Kidney epithelial cell (primary cell): ENCODE measurements at places on chromosomes 4 and X. TPM values are rescaled to one million over a fixed set of nuclear protein-coding genes. Genes with fewer than 3 reads are reported as not detected.

The TLR1 gene
- total RNA-seq: 0.67 and 0.89 TPM in 2 replicates

The ITM2A gene
- total RNA-seq: not detected in 2 replicates

The CXCR3 gene
- not detected in 2 replicates for total RNA-seq

The CHM gene
- 24.0 and 24.8 TPM in 2 replicates for total RNA-seq

The NUDT10 gene
- total RNA-seq: 4.5 and 5.8 TPM in 2 replicates

The CENPI gene
- 1.8 and 2.6 TPM in 2 replicates for total RNA-seq

The SEPTIN11 gene
- total RNA-seq: 127 and 135 TPM in 2 replicates

The SASH3 gene
- not detected in 2 replicates for total RNA-seq

The BTK gene
- total RNA-seq: not detected in 2 replicates

The RHOXF2B gene
- not detected in 2 replicates for total RNA-seq

The CXCL5 gene
- 21.4 and 22.0 TPM in 2 replicates for total RNA-seq

- no peak for DNase-seq
Observed at GRCh38 chrX:13386636-13387035, 66.8 kb upstream of the ATXN3L start.

- no peak for DNase-seq
Observed at GRCh38 chr4:129384974-129385373, 289.0 kb downstream of the C4orf33 start.

DNA sequence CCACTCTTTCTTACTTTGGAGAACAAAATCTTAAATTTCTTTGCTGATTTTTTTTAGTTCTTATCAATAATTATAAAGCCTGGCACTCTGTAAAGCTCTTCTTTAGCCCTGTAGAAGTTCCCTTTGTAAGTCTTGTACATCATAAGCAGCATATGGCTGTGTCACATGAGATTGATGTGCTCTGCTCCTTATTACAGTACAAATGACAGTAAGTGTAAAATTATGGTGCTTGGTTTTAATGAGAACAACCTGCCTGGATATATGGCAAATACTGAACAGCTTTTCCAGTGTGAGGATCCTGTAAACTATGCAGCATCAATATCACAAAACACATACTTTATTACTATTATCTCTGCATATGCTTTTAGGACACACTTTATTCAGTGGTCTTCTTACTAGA is 145.9 kb upstream of the GNPDA2 start:
- DNase-seq: no peak

GRCh38 chr4:17760626-17761025 is 20.8 kb downstream of the FAM184B start:
- no peak for DNase-seq

GRCh38 chr4:102735582-102735981 is 25.2 kb downstream of the MANBA start:
- DNase-seq: no peak

GRCh38 chrX:10569946-10570345 is 50.4 kb downstream of the MID1 start:
- DNase-seq: no peak

GRCh38 chrX:44596277-44596676 is 53.6 kb upstream of the FUNDC1 start:
- DNase-seq: no peak

- DNase-seq: no peak
Observed at GRCh38 chr4:130233377-130234047, 1137.6 kb downstream of the C4orf33 start.

DNA sequence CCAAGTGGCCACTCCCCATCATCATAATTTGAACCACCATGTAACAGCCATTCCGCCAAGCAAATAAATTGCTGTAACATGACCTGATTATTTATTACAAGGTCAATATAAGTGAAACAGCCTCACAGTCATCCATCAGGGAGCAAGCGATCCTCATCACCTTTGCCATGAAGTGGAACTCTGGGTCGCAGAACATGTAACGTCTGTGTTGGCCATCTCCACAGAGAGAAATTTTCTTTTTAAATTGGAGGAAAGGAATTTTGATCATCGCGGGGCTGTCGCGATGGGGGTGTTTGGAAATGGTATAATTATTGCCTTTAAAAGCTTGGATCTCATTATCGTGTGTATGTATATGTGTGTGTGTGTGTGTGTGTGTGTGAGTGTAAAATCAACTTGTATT is 90.2 kb downstream of the SHOX start:
- DNase-seq: no peak

GRCh38 chrX:100864657-100865391 is 9.3 kb downstream of the NOX1 start:
- peak; percentile 1 for DNase-seq

DNA sequence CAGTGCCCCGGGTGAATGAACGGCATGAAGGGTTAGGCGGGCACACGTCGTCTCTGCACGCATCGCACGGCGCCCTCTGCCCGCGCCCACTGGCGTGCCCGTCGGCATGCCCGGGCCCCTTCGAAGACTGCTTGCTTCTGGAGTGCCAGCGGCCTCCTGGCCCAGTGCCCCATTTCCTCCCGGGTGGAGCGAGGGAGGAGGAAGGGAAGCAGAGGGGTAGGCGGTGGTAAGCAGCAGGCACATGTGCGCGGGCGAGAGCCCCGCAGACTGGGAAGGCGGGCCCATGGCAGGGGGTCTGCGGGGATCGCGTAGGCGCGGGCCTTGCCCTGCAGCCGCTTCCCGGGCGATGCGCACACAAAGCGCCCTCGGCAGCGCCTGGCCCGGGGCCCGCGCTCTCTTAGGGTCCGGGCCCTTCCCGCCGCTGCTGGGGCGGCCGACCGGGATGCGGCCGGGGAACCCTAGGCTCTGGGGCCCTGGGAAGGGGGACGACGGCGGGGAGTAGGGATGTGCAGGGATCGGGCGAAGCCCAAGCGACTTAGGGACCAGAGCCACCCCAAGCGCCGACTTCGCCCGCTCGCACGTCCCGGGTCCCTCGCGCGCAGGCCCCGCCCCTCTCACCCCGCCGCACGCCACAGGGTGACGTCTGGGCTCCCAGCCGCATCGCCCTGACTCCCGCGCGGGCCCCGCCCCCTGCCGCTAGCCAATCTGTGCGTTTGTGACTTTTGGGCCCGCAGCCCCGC is 866 bp upstream of the EMD start:
- DNase-seq: no peak

GRCh38 chr4:121200795-121201472 is 36.8 kb upstream of the TNIP3 start:
- no peak for DNase-seq

DNA sequence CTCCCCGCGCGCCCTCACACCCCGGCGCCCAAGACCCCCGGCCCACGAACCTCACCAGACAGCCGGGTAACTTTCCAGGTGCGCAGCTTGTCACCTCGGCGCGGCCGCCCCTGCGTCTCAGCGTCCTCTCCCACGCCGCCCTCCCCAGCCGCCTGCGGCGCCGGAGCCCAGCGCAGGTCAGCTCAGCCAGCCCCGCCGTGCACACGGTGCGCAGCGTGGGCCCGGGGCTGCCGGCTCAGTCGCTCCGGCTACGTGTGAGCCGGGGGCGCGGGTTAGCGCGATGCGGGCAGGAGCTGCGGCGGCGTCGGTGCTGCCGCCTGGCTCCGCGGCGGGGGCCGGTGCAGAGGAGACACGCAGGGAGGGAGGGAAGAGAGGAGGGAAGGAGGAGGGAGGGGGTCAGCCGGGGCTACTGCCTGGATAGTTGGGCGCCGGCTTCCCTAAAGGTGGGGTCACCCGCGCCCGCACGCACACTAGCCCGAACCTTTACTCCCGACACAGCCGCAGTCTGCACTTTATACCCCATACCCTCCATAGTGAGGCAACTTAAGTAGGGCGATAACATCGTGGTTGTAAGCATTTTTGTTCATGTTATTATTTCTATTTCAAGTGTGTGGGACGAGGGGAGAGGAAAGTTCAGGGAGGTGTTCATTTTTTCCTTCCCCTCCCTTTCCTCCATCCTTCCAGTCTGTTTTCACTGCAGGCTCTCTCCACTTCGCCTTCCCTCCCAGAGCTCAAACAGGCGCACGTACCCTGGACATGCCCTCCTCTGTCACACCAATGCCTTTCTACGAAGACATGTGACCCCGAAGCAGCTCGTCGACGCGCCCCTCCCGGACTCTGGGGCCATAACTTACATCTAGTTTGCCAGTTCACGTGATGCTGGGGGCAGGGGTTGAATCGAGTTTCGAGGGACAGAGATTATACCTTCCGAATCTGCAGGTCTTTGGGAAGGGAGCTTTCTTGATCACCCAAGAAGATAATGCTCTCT is at the start of gene PRKG2:
Gene PRKG2, minus strand, starts transcription at position 342 of the 988 bp plus-strand sequence. CDS start 10,175 bp downstream, outside the sequence.
- DNase-seq: no peak

DNA sequence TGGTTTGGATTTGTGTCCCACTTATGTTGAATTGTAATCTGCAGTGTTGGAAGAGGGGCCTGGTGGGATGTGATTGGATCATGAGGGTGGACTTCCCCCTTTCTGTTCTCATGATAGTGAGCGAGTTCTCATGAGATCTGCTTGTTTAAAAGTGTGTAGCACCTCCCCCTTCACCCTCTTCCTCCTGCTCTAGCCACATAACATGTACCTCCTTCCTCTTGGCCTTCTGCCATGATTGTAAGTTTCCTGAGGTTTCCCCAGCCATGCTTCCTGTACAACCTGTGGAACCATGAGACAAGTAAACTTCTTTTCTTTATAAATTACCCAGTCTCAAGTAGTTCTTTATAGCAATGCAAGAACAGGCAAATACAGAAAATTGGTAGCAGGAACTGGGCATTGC is 138.7 kb downstream of the INPP4B start:
- no peak for DNase-seq

- DNase-seq: no peak
Observed at GRCh38 chr4:150164055-150164454, 85.8 kb downstream of the DCLK2 start.

GRCh38 chr4:168408620-168409019 is 71.7 kb downstream of the DDX60L start:
- DNase-seq: peak; percentile 94

DNA sequence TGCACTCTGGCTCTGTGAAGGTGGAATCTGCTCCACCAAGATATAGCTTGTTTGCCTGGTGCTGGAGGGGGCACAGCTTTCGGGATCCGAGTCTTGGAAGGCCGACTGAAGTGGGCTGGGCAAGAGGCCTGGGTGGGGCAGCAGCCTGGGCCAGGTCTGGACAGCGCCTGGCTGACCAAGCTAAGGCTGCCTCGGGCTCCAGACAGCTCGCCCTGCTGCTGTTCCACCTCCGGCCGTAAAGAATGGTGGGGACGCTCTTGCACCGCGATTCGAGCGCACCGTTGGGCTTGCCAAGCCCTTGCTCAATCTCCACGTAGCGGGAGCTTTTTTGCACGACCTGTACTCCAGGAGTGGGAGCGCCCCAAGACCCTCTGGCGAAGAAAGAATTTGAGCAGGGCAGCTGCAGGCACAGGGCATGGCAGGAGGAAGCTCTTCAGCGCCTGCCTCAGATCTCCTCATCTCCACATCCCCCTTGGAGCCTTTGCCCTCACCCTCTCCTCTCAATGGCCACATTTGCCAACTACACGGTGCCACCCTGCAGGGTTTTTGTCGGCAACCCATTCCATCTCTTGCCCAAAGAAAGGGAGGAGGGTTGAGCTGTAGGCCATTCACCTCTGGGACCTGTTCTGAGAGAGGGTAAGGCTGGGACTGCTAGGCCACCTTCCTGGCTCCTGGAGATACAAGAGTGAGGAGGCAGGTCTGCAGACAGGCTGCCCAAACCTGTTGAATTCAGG is 18.9 kb downstream of the CNGA2 start:
- DNase-seq: no peak

DNA sequence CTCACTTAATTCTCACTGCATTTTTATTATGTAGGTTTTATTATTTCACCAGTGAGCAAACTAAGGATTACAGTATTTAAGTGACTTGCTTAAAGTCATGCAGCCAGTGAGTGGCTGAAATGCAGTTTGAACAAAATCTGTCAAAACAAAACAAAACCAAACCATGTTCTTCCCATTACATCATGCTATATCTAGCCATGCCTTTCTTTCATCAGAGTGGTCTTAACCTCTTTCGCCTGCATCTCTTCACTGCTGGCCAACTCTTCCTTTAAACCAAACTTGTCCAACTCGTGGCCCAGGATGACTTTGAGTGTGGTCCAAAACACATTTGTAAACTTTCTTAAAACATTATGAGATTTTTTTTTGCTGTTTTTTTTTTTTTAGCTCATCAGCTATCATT is 223.2 kb downstream of the PCDH7 start:
- DNase-seq: no peak

GRCh38 chr4:8524595-8525382 is 55.4 kb upstream of the GPR78 start:
- no peak for DNase-seq

GRCh38 chr4:8737601-8738279 is 133.9 kb downstream of the HMX1 start:
- DNase-seq: no peak

DNA sequence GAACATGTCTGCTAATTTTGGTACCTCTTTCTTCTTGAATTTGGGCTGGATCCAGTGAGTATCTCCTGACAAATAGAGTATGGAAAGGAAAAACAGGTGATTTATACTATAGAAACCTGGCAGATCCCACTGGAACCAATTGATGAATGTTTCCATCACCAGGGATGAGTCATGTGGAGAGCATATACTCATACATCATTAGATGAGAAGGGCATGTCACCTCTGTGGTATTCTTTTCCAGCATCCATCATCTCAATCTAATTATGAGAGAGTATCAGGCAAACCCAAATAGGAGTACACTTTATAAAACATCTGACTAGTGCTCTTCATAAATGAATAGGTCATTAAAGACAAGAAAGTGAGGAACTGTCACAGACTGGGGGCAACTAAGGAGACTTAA is 90.7 kb downstream of the CLDN22 start:
- DNase-seq: no peak

- DNase-seq: no peak
Observed at GRCh38 chrX:13759152-13759718, 24.7 kb downstream of the OFD1 start.

DNA sequence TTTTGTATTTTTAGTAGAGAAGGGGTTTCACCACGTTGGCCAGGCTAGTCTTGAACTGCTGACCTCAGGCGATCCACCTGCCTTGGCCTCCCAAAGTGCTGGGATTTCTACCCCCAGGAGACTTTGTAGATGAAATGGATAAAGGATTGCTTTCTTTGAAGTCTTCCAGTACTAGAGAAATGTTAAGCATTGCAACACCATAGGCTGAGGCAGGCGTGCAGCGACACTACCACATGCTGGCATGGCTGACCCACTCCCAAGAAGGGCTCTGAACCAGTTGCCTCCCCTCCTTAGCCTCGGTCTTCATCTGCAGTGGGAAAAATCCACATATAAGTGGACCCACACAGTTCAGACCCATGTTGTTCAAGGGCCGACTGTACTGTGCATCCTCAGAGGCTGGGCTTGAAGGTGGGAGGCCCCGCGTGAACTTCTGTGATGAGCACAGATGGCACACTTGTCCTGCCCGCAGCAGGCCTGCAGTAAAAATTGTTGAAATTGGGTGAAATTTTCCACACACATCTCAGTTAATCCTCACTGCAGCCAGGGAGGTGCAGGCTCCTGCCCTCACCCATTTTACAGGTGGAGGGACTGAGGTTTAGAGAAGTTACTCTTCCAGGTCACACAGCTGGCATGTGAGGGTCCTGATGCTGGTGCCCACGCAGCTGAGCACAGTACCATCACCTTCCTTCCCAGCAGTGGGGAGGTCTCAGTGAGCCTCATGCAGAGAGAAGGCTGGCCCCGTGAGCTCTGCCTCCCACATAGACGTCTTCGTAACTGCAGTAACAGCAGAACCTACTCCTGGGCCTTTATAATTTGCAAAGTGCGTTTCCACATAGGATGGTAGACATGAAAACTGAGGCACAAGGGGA is 35.5 kb downstream of the HTRA3 start:
- no peak for DNase-seq
